ENCODE measurements at places on chromosomes 3 and 15.

- DNase-seq: no peak
These were observed 123.7 kb upstream of the CLSTN2 start for GRCh38 chr3:139811331-139811730.

- DNase-seq: no peak
These were observed 301.4 kb upstream of the TGFBR2 start for GRCh38 chr3:30305021-30305420.

DNA sequence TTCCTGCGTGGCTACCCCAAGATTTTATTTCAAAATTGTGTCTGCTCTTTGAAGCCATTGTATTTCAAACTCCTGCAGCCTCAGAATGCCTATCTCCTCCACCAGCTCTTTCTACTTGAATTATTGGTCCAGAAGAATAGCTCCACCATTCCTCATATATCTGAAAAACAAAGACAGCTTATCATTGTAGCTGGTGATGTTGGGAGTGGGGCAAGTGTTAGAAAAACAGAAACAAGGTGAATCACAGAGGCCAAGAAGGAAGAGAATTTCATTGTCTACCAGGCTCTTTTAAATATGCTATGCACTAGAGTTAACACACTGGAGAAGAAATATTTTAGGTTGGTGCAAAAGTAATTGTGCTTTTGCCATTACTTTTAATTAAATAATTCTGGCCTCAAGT lies 307.9 kb upstream of the ROPN1 start:
- DNase-seq: no peak

DNA sequence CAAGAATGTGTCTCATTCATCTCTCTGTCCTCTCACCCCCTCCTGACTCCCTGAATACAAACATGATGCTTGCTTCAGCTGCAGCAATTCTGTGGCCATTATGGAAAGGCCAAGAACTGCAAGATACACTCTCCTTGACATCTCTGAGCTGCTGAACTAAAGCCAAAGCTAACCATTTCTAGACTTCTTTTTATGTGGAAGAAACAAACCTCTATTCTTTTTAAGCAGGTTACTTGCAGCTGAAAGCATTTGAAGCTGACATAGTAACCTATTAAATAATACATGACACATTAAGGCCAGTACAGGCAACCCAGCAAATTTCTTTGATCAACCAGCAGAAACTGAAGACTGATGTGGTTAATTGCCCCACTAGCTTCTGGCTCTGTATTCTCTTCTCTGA lies 17.5 kb downstream of the FHIT start:
- no peak for DNase-seq

DNA sequence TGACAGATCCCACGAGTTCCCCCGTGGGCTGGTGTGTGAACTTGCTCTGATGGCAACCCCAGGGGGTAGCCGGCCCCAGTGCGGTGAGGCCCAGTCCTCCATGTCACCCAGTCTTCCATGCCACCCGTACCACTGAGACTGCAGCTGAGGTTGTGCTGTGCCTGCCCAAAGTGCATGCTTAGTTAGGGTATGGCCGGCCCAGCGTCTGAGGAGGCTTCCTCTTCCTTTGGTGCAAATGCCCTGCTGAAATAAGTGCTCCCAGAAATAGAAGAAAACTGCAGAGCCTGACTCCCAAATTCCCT lies 31.5 kb downstream of the MGLL start:
- no peak for DNase-seq

- DNase-seq: no peak
These were observed 87.6 kb upstream of the TTBK2 start for GRCh38 chr15:43008150-43008549.

DNA sequence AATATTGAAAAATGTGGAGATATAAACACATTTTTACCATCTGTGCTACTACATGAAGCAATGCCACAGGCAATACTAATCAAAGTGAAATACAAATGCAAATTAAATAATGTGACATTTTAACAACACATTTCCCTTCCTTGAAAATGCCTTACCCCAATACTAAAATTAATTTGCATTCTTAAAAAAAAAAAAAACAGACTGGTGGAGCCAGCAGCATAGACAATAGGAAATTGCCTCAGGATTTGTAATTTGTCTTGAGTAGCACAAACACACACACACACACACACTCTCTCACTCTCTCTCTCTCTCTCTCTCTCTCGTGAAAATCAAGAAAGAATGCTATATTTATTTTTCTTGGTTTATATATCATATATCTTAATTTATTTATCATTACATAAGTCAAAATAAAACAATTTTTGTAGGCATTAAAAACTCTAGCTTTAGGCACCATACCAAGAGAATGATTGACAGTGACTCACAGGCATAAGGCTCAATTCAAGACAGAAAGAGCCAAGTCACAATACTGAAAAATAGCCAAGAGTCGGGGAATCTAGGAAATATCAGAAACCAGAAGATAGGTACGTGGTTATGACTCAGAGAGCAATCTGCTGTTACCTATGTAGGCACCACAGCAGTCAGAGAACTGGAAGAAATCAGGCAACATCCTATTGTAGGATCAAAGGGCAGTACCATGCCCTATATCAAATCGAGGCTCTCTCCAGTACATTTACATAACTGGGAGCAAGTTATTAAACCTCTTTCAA lies 23.0 kb downstream of the SUCNR1 start:
- no peak for DNase-seq

DNA sequence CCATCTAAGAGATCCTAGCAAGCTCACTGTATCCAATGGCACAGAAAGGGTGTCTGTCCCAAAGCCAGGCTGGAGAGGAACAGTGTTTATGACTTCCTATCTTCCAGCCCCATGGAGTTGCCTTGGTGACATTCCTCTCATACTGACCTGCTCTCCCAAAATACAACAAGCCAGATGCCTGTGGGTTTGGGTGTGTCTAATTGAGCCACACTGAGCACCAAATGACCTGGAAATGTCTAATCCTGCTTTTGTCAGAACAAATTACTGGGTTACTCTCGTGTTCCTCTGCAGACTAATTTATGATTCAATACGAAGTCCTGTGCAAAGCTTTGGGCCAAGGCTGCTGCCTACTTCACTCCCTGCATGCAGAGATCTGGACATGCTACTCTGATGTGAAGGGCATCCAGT lies 98.1 kb upstream of the STRIT1 start:
- DNase-seq: no peak

DNA sequence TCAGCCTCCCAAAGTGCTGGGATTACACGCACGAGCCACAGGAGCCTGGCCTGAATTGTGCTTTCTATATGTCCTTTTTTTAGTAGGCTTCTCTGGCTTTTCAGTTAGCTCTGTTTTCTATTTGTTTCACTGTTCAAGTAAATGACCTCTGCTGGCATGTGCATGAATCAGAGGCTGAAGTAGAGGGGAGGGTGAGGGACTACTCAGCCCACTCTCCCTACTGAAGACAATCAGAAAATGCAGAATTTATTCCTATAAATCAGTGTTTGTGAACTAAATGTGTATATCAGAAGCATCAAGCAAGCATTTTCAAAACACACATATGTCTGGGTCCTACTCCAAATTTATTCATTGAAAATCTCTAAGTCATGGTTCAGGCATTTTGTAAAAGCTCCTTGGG lies 45.0 kb downstream of the ZMAT3 start:
- no peak for DNase-seq

GRCh38 chr3:38313695-38314094 lies 31.6 kb downstream of the SLC22A14 start:
- DNase-seq: no peak

DNA sequence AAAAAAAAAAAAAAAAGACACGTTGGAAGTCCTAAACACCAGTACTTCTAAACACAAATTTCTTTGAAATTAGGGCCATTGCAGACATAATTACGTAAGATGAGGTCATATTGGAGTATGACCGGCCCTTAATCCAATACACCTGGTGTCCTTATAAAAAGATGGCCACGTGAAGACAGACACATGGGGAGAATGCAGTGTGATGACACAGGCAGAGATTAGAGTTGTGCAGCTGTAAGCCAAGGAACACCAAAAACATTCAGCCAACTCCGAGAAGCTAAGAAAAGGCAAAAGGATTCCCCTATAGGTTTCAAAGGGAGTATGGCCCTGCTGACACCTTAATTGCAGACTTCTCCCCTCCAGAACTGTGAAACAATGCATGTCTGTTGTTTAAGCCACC lies 379.0 kb upstream of the PDZRN3 start:
- DNase-seq: no peak

GRCh38 chr3:98513091-98513511 lies 9.6 kb downstream of the CLDND1 start:
- no peak for DNase-seq

DNA sequence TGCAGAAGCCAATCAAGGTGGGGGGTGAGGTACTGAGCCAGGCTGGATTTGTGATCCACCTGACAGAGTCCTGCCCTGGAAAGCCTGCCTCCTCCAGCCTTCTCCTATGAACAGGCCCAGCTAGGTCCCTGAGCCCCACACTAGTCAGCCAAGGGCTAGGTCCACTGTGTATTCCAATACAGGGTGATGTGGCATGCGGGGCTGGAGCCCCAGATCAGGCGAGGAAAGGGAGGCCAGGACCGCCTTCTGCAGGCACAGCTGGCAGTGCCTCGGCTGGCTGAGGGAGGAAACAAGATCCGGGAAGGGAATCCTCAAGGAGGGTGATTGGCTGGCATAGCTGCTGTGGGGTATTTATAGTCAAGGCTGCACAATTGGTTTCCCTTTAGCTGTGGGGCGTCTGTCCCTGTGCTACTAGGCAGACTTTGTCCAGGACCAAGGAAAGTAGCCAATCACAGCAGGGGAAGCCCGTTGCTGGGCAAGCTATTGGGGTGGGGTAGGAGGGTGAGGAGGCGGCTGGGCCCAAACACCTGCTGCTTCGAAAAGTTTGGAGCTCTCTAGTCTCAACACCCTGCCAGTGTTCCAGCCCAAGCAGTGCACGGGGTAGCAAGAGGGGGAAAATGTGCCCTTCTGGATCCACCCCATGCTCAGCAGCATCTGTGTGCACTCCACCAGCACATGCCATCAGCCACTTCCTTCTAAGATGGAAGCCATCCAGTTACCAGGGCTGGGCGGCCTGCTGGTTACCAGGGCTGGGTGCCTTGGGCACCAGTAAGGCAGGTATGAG lies 5.9 kb downstream of the KY start:
- DNase-seq: no peak

DNA sequence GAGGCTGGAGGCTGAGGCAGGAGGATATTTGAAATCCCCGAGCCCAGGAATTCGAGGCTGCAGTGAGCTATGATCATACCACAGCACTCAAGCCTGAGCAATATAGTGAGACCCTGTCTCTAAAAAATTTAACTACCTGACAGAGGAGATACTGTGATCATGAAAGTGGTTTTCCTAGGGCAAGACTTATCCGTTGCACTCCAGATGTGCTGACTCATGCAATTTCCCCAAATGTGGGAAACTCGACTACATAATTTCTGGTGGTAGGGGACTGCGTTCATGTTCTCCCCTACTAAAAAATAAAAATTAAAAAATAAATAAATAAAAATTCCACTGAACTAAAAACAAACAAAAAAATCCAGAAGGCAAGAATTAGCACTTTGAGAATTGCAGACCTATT lies 271.7 kb downstream of the SHQ1 start:
- DNase-seq: no peak

GRCh38 chr3:176789281-176789705 lies 408.0 kb downstream of the TBL1XR1 start:
- DNase-seq: no peak

- DNase-seq: no peak
These were observed 14.0 kb downstream of the PLA2G4D start for GRCh38 chr15:42080186-42080918.

- DNase-seq: no peak
These were observed 8.5 kb downstream of the BHLHE40 start for GRCh38 chr3:4987538-4988296.

DNA sequence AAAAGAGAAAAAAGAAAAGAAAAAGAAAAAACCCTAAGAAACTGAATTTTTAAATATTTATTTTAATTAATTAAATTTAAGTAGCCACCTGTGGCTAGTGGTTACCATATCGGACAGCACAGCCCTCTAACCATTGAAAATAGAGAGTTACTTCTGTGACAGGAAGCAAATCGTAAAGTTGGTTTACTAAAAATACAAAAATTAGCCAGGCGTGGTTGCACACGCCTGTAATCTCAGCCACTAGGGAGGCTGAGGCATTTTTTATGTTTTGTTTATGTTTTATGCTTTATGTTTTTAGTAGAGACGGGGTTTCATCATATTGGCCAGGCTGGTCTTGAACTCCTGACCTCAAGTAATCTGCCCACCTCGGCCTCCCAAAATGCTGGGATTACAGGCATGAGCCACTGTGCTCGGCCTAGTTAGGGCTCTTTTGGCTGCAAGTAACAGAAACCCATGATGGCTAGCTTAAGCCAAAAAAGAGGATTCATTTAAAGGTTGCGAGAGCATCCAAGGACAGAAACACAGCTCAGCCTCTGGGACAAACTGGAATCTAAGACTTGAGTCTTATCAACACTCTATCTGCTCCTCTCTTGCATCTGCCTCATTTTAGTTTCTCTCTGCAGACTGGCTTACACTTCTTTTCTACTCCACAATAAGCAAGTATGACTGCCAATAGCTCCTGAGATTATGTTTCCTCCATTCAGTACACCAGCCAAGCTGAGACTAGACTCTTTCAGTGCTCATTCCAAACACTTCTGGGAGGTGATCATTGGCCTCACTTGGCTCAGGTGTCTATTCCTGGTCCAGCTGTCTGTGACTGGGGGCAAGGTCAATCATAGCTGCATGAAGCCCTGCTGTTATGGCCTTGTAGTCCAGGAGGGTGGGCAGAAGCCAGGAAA lies 6.8 kb upstream of the SKIL start:
- no peak for DNase-seq

- peak; percentile 18 for DNase-seq
These were observed 268.2 kb upstream of the LYSMD4 start for GRCh38 chr15:100001405-100001804.

GRCh38 chr15:90598031-90598577 lies 68.4 kb downstream of the CRTC3 start:
- DNase-seq: peak; percentile 74

GRCh38 chr15:72784456-72784876 lies 908 bp upstream of the ADPGK start:
- no peak for DNase-seq

GRCh38 chr3:160857476-160858119 lies 101.6 kb downstream of the PPM1L start:
- no peak for DNase-seq

- DNase-seq: no peak
These were observed 255.1 kb upstream of the CMC1 start for GRCh38 chr3:27986234-27986879.

- no peak for DNase-seq
These were observed 104.0 kb downstream of the TNIK start for GRCh38 chr3:171356251-171356650.

DNA sequence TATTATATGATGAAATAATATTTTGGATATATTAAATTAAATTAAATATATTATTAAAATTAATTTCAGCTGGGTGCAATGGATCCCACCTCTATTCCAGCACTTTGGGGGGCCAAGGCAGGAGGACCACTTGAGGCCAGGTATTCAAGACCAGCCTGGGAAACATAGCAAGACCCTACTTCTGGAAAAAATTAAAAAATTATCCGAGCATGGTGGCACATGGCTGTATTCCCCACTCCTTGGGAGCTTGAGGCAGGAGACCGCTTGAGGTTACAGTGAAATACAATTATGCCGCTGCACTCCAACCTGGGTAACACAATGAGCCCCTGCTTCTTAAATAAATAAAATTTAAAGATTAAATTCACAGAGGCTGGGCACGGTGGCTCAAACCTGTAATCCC lies 61.4 kb downstream of the SH3BP5 start:
- no peak for DNase-seq

Measured in head of caudate nucleus (tissue), 42 donors.